ENCODE measurements at places on chromosomes 16 and 17. TPM values are rescaled to one million over a fixed set of nuclear protein-coding genes. Genes with fewer than 3 reads are reported as not detected.
A peak's percentile ranks its signal among the peaks of the same experiment; 100 is the strongest.

TBC1D3L gene
- total RNA-seq = 15.9 TPM

PRRT2 gene
- total RNA-seq = 1.9 TPM

AANAT gene
- total RNA-seq = not detected

CYB561 gene
- 51.1 TPM for total RNA-seq

CACNG5 gene
- not detected for total RNA-seq

ABCA8 gene
- total RNA-seq = 9.4 TPM

C17orf78 gene
- total RNA-seq = not detected

SOCS3 gene
- total RNA-seq = 110 TPM

NPTX1 gene
- 0.31 TPM for total RNA-seq

ACBD4 gene
- total RNA-seq = 19.2 TPM

- H3K36me3 ChIP-seq = no peaks in the 10 kb centered on the region
- DNase-seq = peak; percentile 16
- no peak overlapping the region for H3K27ac ChIP-seq
- peak overlapping the region; percentile 54 for H3K4me3 ChIP-seq
- peaks cover 22% of the 10 kb centered on the region for H3K27me3 ChIP-seq
- H3K4me1 ChIP-seq = peaks cover 33% of the 10 kb centered on the region
These were observed 7.7 kb downstream of the CORO6 start for GRCh38 chr17:29615048-29615385.

- H3K27ac ChIP-seq = no peak overlapping the region
- H3K27me3 ChIP-seq = no peaks in the 10 kb centered on the region
- H3K36me3 ChIP-seq = no peaks in the 10 kb centered on the region
- H3K4me1 ChIP-seq = no peaks in the 10 kb centered on the region
These were observed 191.5 kb upstream of the RPL38 start for GRCh38 chr17:74011966-74012365.

DNA sequence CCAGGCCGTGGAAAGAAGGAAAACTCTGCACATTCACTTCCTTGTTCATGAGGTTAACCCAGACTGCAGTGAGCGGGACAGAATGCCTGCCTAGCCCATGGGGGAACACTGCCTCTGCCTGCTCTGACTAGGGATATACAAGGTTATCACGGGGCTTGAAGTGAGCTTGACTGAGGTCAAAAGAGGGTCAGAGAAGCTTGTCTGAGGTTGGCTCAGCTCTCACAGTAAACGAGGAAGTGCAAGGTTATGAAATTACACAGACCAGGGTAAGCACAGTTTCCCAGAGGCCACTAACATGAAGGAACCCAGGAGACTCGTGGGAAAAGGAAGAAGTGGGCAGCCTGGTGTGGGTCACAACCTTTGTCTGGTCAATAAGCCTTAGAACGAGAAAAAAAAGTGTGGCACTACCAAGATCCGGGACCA, 28.7 kb downstream of the HIC1 start:
- no peaks in the 10 kb centered on the region for H3K36me3 ChIP-seq
- peak overlapping the region; percentile 68 for H3K27ac ChIP-seq
- DNase-seq = no peak
- no peak overlapping the region for H3K4me3 ChIP-seq
- H3K27me3 ChIP-seq = no peaks in the 10 kb centered on the region

GRCh38 chr17:17376362-17376761, 73.2 kb downstream of the NT5M start:
- H3K27ac ChIP-seq = no peak overlapping the region
- no peak overlapping the region for H3K4me3 ChIP-seq
- H3K36me3 ChIP-seq = no peaks in the 10 kb centered on the region
- no peaks in the 10 kb centered on the region for H3K27me3 ChIP-seq
- no peaks in the 10 kb centered on the region for H3K4me1 ChIP-seq
- no peak for DNase-seq

DNA sequence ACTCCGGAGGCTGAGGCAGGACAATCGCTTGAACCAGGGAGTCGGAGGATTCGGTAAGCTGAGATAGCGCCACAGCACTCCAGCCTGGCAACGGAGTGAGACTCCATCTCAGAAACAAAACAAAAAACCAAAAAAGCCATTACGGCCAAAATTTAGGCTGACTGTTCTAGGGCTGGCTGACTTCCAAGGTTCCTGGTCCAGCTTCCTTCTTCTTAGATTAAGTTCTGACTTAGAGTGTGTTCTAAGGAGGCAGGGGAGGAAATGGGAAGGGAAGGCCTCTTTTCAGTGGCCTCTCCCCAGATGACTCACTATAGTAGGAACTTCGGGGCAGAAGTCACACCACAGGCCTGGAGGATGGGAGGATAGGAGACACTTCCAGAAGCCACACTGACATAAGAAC, 27.7 kb upstream of the CLEC18B start:
- H3K27me3 ChIP-seq = no peaks in the 10 kb centered on the region
- peak overlapping the region; percentile 88 for H3K27ac ChIP-seq
- H3K36me3 ChIP-seq = peaks cover 30% of the 10 kb centered on the region
- peak; percentile 40 for DNase-seq
- peaks cover 11% of the 10 kb centered on the region for H3K4me1 ChIP-seq

DNA sequence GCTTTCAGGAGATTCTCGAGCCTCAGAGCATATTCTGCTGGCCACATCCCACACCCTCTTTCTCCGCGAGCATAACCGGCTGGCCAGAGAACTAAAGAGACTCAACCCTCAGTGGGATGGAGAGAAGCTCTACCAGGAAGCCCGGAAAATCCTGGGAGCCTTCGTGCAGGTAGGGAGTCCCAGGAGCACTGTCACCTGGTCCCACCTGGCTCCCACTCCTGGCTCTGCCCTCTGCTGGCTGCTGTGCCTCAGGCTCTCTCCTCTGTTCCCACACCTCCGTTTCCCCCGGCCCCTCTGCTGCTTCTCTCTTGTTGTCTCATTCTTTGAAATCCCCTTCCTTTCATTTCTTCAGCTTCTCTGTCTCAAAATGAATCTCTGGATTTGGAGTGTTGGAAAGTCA, 16.4 kb downstream of the LPO start:
- H3K27me3 ChIP-seq = peaks cover 2% of the 10 kb centered on the region
- no peak overlapping the region for H3K4me3 ChIP-seq
- H3K36me3 ChIP-seq = no peaks in the 10 kb centered on the region

- H3K27ac ChIP-seq = peak overlapping the region; percentile 83
- H3K4me1 ChIP-seq = no peaks in the 10 kb centered on the region
- no peaks in the 10 kb centered on the region for H3K36me3 ChIP-seq
- no peaks in the 10 kb centered on the region for H3K27me3 ChIP-seq
- no peak overlapping the region for H3K4me3 ChIP-seq
- no peak for DNase-seq
These were observed 12.7 kb upstream of the SPAG9 start for GRCh38 chr17:51133365-51133764.

DNA sequence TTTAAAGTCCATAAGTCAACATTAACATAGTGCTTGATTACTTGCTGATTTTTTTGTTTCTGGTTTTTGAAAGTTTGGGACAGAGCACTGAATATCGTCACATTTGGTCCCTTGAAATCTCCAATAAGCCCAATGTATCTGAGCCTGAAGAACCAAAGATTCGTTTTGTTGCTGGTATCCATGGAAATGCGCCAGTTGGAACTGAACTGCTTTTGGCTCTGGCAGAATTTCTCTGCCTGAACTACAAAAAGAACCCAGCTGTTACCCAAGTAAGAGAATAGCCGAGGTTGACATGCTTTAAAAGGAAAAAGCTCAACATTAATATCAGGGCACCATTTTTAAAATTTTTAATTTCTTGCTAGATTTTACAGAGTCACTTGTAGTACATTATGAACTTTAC, 27.7 kb upstream of the GOSR1 start:
- no peak overlapping the region for H3K27ac ChIP-seq
- no peak for DNase-seq
- no peak overlapping the region for H3K4me3 ChIP-seq
- H3K4me1 ChIP-seq = no peaks in the 10 kb centered on the region
- peaks cover 2% of the 10 kb centered on the region for H3K36me3 ChIP-seq
- H3K27me3 ChIP-seq = no peaks in the 10 kb centered on the region

GRCh38 chr17:72365857-72366414, 245.1 kb downstream of the SOX9 start:
- H3K27me3 ChIP-seq = no peaks in the 10 kb centered on the region
- H3K4me3 ChIP-seq = no peak overlapping the region
- no peaks in the 10 kb centered on the region for H3K4me1 ChIP-seq
- no peak for DNase-seq

DNA sequence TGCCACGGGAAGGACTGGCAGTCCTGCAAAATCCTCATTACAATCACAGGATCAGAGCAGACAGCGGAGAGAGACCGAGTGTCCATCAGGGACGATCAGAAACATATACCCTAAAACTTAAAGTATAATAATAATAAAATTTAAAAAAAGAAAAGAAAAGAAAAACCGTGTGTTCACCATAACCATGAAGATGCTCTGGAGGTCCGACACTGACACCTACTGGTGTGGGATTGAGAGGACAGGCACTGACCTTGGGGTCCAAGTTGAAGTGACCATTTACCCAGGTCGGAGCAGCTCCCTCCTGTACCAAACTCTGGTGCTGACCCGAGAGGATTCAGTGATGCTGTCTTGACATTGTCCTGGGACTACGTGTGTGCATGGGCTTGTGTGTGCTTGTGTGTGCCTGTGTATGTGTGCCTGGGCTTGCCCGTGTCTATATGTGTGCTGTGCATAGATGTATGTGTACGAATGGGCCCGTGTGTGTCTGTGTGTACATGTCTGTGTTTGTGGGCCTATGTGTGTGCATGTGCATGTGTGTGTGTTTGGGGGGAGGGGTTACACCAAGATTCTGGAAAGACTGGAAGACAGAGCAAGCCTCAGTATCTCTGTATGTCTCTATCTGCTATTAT, 10.0 kb upstream of the CD300LD start:
- H3K4me3 ChIP-seq = no peak overlapping the region
- no peak overlapping the region for H3K27ac ChIP-seq
- no peaks in the 10 kb centered on the region for H3K36me3 ChIP-seq
- no peak for DNase-seq
- H3K27me3 ChIP-seq = no peaks in the 10 kb centered on the region
- H3K4me1 ChIP-seq = no peaks in the 10 kb centered on the region

GRCh38 chr16:14608111-14608566, 21.9 kb downstream of the PARN start:
- no peaks in the 10 kb centered on the region for H3K4me1 ChIP-seq
- peaks cover 31% of the 10 kb centered on the region for H3K36me3 ChIP-seq
- no peak for DNase-seq

GRCh38 chr16:8943966-8944759, 19.5 kb downstream of the USP7 start:
- H3K27me3 ChIP-seq = no peaks in the 10 kb centered on the region
- H3K4me1 ChIP-seq = peaks cover 28% of the 10 kb centered on the region
- H3K36me3 ChIP-seq = no peaks in the 10 kb centered on the region
- DNase-seq = no peak
- H3K4me3 ChIP-seq = no peak overlapping the region

- no peaks in the 10 kb centered on the region for H3K4me1 ChIP-seq
- H3K4me3 ChIP-seq = no peak overlapping the region
- H3K27me3 ChIP-seq = no peaks in the 10 kb centered on the region
- no peak for DNase-seq
These were observed 19.1 kb upstream of the NETO2 start for GRCh38 chr16:47162670-47163420.

DNA sequence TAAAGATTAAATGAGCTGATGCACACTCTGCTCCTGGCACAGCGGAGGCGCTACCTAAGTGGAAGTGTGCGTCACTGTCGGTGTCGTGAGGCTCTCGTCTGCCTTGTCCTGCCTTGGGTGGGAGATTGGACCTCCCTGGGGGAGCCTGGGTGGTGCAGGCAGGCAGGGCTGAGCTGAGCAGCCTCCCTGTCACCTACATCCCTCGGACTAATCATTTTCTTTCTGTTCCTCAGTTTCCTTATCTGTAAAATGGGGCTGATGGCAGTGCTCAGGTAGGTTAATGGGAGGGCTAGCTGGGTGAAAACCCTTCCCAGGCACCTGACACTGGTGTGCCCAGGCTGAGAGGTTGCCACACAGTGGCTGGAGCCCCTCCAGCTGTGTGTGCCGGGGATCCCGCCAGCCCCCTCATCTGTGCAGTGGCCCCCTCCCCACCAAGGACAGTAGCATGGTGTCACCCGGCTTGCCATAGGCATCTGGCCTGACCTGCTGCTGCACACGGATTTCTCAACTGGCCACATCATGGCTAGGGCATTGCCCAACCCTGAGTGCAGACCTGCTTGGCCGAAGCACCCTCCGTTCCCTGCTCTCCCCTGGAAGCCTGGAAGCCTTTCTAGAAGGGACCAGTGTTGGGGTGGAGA, 4.3 kb downstream of the ADCY7 start:
- no peak overlapping the region for H3K27ac ChIP-seq
- no peaks in the 10 kb centered on the region for H3K36me3 ChIP-seq
- H3K4me3 ChIP-seq = no peak overlapping the region

- H3K4me3 ChIP-seq = peak within 1 kb of the TSS; percentile 97
- peak within 1 kb of the TSS; percentile 73 for H3K27ac ChIP-seq
- no peaks in the 10 kb centered on the region for H3K27me3 ChIP-seq
- H3K4me1 ChIP-seq = peaks cover 17% of the 10 kb centered on the region
These were observed at the start of gene PHAF1 for GRCh38 chr16:67109407-67110135. PHAF1 (plus strand) TSS chr16:67109941; CDS start chr16:67110176, 235 bp downstream.

DNA sequence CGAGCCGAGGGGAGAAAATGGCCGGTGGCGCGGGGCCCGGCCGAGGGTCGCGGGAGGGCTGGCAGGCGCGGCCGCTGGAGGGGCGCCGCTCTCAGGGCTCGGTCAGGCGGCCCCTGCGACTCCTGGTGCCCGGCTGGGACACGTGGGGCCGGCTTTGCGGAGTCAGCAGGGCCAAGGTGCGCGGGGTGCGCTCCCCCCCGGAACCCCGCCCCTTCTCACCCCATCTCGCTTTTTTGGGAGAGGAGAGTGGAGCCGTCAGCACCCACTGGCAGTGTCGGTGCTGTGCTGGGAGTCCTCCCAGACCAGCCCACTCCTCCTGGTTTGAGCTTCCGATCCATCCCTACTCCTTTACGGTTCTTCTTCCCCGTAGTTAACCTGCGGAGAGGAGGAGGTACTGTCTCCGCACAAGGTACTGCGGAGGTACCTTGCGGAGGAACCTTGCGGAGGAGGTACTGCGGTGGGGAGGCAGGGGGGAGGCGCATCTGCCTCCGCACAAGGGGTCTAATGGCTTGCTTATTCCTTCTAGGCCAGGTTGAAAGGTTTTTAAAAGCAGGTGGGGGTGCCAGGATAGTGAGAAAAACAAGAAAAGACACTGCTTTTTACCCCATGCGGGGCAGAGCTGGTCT, 19.1 kb upstream of the CBX8 start:
- peaks cover 29% of the 10 kb centered on the region for H3K27me3 ChIP-seq
- H3K36me3 ChIP-seq = no peaks in the 10 kb centered on the region
- H3K4me3 ChIP-seq = no peak overlapping the region
- H3K27ac ChIP-seq = no peak overlapping the region
- peak; percentile 65 for DNase-seq

- no peaks in the 10 kb centered on the region for H3K36me3 ChIP-seq
- no peak within 1 kb of the TSS for H3K27ac ChIP-seq
- DNase-seq = no peak
- H3K27me3 ChIP-seq = no peaks in the 10 kb centered on the region
- H3K4me3 ChIP-seq = no peak within 1 kb of the TSS
These were observed at the start of gene PIRT for GRCh38 chr17:10837921-10838320. PIRT (minus strand) TSS chr17:10838087; CDS start chr17:10825645, 12,442 bp downstream.

- no peaks in the 10 kb centered on the region for H3K27me3 ChIP-seq
- DNase-seq = no peak
- peaks cover 3% of the 10 kb centered on the region for H3K36me3 ChIP-seq
- H3K4me3 ChIP-seq = peak overlapping the region; percentile 93
These were observed 713 bp downstream of the KNOP1 start for GRCh38 chr16:19717314-19717713.

- peak; percentile 82 for DNase-seq
- no peaks in the 10 kb centered on the region for H3K36me3 ChIP-seq
- no peak overlapping the region for H3K27ac ChIP-seq
- no peak overlapping the region for H3K4me3 ChIP-seq
- no peaks in the 10 kb centered on the region for H3K27me3 ChIP-seq
These were observed 32.8 kb downstream of the MYO15A start for GRCh38 chr17:18141210-18141803.

Measured in kidney (tissue), 22 donors.